ENCODE measurements at places on chromosomes 13 and 19. TPM values are rescaled to one million over a fixed set of nuclear protein-coding genes. Genes with fewer than 3 reads are reported as not detected.

MEIOSIN gene
- total RNA-seq: not detected

TTYH1 gene
- total RNA-seq: 191 TPM

PGLYRP1 gene
- not detected for total RNA-seq

LTBP4 gene
- total RNA-seq: 35.3 TPM

FPR1 gene
- total RNA-seq: 10.6 TPM

GJB2 gene
- total RNA-seq: 4.2 TPM

MUC16 gene
- not detected for total RNA-seq

LILRA2 gene
- 0.46 TPM for total RNA-seq

KLC3 gene
- total RNA-seq: 1.8 TPM

CERS1 gene
- 48.9 TPM for total RNA-seq

CPB2 gene
- total RNA-seq: not detected

SOX21 gene
- total RNA-seq: 9.0 TPM

ZNF628 gene
- 1.6 TPM for total RNA-seq

SULT2B1 gene
- not detected for total RNA-seq

CEACAM3 gene
- not detected for total RNA-seq

SYNGR4 gene
- total RNA-seq: not detected

HIF3A gene
- total RNA-seq: 8.8 TPM
